Activated CD4-positive, CD25-positive, alpha-beta regulatory T cell treated with anti-CD3 and anti-CD28 coated beads, Interleukin-2, amount 50 U/mL, for 16 hours (primary cell): ENCODE measurements at places on chromosomes 5 and 9.

DNA sequence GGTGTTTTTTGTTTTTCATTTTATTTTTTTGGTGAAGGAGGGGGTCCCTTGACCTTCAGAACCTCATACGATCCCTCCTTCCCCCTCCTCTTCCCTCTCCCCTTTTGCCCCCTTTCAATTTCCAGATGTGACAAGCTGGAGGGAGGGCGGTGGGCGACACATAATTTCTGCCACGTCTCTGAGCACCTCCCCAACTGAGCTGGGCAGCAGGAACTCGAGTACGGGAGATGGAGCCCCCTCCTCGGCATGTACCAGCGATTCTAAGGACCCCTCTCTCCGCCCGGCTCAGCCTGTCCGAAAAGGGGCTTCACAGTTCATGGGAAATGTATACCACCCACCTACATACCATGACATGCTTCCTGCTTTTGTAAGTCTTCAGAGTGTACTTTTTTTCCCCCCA lies 52.4 kb downstream of the PRRC2B start:
- no peak for DNase-seq

GRCh38 chr9:135500071-135500524 lies 384 bp upstream of the MRPS2 start:
- no peak for DNase-seq

DNA sequence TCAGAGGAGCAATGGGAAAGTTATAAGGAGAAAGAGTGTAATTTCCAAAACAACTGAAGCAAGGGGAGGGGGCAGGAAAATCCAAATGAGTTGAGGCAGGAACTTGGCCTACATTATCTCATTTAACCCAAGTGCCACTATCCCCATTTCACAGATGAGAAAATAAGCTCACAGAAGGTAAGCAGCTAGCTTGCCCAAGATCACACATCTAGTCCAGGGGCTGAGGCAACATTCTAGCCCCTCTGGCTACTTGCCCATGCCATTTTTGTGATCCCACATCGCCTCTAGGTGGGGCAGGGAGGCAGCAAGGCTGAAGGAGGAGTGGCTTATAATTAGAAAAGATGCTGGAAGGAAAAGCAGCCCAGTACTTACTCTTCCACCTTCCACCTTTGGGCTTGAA lies 2.6 kb upstream of the PSIP1 start:
- DNase-seq = no peak

- DNase-seq = no peak
Measured at GRCh38 chr9:134165357-134166315, 1.3 kb upstream of the RNU6ATAC start.

- DNase-seq = no peak
Measured at GRCh38 chr5:139574641-139575312, 13.6 kb downstream of the UBE2D2 start.

DNA sequence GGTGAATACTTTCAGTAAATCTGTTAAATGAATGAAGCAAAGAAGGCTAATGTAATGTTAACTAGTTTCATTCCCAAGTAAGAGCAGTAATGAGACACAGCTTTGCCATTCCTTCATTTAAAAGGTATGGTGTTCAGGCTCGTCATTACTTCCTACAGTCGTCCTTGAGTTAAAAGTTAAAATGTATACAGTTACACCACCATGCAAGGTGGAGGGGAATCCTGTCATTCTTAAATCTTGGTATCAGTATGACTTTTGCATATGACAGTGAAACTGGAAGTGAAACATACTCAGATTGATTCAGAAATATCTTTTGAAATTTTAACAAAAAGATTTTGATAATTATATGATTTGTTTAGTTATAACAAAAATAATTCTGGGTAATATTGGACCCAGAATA lies 25.9 kb downstream of the MTRR start:
- no peak for DNase-seq

DNA sequence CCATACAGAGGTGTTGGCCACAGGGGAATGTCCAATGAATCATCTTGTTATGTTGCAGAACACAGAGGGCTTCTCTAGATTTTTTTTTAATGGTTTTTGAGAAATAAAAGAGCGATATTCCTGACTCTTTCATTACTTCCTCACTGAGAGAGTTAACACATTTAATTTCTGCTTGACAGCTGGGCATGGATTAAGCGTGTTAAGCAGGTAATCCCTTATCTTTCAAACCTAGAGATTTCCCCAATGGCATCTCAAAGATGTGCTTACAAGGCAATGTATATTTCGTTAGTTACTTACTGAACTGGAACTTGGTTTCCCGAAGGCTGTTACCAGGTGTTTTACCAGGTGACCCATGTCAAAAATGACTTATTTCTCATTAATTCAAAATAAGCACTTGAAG lies 21.8 kb upstream of the ADCY2 start:
- DNase-seq = no peak

GRCh38 chr9:97848215-97848479 lies 4.9 kb upstream of the FOXE1 start:
- DNase-seq = no peak

GRCh38 chr9:114501796-114502682 lies 3.2 kb downstream of the WHRN start:
- no peak for DNase-seq

DNA sequence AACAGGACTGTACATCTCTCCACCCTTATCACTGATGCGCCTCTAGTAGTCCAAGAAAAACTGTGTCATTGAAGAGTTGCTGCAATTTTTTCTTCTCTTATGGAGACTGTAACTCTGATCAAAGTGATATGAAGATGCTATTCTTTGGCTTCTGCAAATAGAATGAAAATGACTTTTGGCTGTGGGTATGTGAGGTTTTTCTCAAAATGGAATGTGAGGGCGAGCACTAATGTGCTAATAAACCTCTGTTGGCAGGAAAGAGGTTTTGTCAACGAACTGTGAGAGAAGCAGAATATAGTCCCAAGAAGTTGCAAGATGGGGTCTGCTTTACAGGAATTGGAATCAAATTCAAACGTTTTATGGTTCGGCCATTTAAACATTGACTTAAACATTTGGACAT lies 252.0 kb upstream of the GAS1 start:
- no peak for DNase-seq

- DNase-seq = no peak
Measured at GRCh38 chr9:85079349-85079748, 409.8 kb downstream of the NTRK2 start.

- DNase-seq = no peak
Measured at GRCh38 chr9:21317956-21318923, 13.1 kb upstream of the IFNA5 start.

- DNase-seq = no peak
Measured at GRCh38 chr5:172455511-172456061, 1.3 kb upstream of the SH3PXD2B start.

DNA sequence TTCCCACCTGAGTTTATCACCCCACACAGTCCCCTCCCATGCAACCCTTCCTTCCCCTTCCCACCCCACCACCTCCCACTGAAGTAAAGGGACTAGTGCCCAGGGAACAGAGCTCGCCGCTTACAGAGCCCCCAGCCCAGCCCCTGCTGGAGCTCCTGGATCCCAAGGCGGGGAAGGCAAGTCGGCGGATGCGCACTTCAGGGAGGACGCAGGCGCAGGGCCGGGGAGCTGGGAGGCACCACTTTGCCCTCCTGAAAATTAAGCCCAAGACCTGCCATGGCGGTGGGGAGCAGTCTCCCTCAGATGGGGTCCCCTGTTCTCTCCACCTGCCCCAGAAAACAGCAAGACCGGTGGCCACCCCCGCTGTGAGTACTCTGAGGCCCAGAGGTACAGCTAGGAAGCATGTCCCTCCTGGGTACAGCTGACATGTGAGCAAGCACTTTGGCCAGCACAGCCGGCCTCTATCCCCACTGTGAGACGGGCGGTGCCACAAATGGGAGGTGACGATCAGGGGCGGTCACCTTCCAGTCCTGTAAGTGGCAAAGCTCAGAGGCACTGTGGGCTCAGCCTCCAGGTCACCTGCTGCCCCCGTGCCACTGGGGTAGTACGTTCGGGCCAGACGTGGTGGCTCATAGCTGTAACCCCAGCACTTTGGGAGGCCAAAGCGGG lies 45.9 kb downstream of the COL23A1 start:
- DNase-seq = no peak

DNA sequence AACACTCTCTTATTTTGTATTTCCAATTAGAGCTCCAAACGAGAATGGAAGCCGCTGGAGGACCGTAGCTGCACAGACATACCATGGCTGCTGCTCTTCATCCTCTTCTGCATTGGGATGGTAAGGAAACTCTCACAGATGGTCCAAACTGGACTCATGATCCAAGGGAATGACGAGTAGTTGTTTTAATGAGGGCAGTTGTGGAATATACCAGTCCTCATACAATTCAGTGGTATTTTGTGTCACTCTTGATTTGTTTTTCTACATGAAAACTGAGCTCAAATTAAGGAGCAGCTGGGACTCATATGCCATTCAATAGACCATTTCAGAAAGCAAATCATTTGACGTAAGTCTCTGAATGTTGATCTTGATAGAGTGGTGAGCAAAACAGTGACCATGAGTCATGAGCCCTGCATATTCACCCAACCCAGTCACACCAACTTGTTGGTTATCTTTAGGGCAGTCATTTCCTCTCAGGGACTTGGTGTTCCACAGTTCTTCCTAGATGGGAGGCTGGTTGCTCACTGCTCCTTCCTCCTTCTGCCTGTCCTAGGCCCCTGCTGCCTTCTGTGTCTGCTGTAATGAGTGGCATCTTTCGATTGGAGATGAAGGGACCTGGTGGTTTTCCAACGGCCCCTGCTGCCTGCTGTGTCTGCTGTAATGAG lies 54.9 kb downstream of the SLC44A1 start:
- no peak for DNase-seq

GRCh38 chr5:40603378-40603777 lies 76.3 kb upstream of the PTGER4 start:
- no peak for DNase-seq

GRCh38 chr9:32955655-32956478 lies 45.6 kb downstream of the APTX start:
- DNase-seq = no peak

GRCh38 chr5:110590187-110590586 lies 136.3 kb downstream of the TMEM232 start:
- DNase-seq = no peak

- DNase-seq = no peak
Measured at GRCh38 chr9:93137362-93137761, 3.3 kb upstream of the NINJ1 start.

DNA sequence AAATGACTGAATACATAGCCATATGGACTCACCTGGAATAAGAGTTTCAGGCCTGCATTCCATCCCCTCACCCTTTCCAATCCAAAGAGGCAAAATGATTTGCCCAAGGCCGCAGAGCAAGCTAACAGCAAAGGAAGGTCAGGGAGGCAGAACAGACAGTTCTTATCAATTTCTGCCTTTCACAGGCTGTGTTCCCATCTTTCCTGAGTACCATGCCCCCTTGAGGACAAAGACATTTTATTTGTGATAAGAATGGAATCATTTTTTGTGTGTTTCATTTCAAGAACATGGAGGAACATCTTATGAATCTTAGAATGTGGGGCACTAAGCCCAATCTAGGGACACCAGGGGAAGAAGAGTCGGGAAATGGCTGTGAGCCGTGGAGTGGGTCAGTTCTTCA lies 13.9 kb downstream of the LHFPL2 start:
- DNase-seq = no peak

GRCh38 chr5:54703565-54704255 lies 186.2 kb downstream of the SNX18 start:
- no peak for DNase-seq

DNA sequence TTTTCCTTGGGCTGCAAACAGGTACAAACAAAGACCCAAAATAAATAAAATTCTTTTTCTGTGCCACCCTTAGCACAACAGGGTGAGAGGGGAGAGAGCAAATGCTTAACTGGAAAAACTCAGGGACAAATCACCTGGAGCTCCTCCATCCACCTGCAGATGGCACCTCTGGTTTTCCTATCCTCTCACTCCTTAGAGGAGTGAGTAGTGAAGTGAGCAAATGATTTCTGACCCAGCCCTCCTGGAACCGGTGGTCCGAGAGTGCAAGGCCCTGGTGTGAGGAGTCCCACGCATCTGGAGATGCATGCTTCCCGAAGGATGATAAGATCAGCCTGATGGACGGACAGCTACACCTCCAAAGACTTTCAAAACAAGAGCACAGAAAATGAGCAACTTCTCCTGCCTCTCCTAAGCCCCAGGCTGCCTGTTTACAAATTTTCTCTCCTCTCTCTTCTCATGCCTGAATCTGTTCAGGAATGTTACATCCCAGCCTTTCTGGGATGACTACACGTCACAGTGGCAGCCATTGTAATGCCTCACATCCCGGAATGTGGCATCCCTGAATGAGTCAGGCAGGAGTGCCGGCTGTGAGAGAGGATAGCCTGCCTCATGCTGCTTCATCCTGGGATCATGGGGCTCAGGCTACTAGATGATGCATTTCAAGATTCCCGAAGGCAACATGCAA lies 86.4 kb downstream of the ADRB2 start:
- no peak for DNase-seq

GRCh38 chr5:16712620-16713019 lies 95.8 kb upstream of the RETREG1 start:
- DNase-seq = no peak

DNA sequence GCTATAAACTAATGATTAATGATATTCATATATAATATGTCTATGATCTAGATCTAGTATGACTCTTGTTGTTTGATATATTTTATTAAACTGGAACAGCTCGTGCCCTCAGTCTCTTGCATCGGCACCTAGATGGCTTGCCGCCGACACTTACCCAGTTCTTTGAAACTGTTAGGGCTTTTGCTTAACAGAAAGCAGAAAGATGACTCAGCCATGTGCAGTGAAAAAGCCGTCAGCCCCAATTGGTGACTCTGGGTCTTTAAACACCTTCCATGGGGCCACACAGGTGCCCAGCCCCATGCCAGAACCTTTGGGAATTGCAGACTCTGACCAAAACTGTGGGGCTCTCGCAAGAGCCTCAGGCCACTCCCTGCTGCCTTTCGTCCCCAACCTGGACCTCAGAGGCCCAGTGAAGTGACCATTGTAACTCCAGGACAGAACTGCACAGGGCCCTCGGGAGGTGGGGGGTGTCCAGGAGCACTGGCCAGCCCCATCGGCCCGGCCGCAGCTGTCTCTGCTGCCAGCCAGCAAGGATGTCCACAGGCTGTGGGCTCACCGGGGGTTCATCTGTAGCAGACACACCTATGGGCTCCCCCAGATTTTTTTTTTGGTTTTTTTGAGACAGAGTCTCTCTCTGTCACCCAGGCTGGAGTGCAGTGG lies 7.8 kb downstream of the LCN10 start:
- no peak for DNase-seq

GRCh38 chr9:96460882-96461281 lies 10.9 kb downstream of the HABP4 start:
- DNase-seq = no peak

- no peak for DNase-seq
Measured at GRCh38 chr5:6837519-6838110, 124.4 kb downstream of the TENT4A start.

GRCh38 chr9:107447834-107448233 lies 41.7 kb downstream of the KLF4 start:
- DNase-seq = no peak

GRCh38 chr9:136531186-136531903 lies 14.5 kb downstream of the NOTCH1 start:
- DNase-seq = no peak

DNA sequence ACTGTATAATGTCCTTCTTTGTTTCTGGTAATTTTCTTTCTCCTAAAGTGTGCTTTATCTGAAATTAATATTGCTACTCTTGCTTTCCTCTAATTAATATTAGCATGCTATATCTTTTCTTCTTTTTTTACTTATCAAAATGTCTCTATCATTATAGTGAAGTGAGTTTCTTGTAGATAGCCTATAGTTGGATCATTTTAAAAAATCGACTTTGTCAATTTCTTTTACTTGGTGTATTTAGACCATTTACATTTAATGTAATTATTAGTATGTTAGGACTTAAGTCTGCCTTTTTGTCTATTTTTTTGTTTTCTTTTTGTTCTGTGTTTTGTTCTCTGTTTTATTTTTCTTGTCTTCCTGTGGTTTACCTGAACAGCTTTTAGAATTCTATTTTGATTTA lies 35.4 kb upstream of the RNF130 start:
- DNase-seq = no peak
